GOT3 (cell line): ENCODE measurements at places on chromosomes 6 and 20.

DNA sequence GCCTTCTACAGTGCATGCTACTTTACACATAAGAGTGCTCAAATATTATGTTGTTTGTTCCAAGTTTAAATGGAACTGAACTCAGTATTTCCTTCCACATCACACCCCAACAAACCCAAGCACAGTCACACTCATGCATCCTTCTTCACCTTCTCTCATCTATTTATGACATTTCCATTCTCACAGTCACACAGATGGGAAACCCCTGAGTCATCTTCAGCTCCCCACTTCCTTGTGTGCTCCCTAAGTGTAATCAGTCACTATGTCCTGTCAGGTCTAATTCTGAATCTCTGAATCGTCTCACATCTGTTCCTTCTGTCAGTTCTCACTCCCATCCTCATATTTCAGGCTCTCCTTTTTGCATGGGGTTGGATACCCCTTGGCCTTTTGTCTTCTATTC is 96.0 kb downstream of the RIMS1 start:
- no peak for DNase-seq

GRCh38 chr6:93164781-93165180 is 254.6 kb downstream of the EPHA7 start:
- no peak for DNase-seq

DNA sequence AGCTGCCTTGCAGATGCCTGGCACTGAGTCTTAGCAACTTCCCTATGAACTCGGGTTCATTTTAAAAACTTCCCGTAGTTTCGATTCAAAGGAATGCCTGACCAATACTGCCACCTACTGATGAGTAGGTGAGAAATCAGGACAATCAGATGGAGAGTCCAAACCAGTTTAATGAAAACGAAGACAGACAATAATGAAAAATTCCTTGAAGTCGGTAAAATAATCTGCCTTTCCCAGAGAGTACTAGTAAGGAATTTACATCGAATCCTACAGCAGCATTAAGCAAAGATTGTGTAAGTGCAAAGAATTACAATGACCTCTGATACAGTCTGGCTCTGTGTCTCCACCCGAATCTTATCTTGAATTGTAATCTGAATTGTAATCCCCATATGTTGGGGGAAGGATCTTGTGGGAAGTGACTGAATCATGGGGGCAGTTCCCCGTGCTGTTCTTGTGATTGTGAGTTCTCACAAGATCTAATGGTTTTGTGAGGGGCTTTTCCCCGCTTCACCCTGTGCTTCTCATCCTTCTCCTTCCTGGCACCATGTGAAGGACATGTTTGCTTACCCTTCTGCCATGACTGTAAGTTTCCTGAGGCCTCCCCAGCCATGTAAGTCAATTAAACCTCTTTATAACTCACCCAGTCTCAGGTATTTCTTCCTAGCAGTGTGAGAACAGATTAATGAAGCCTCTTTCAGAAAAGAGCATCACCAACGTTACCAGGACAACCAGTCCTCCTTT is 134.4 kb downstream of the ARHGAP18 start:
- DNase-seq, result no peak

DNA sequence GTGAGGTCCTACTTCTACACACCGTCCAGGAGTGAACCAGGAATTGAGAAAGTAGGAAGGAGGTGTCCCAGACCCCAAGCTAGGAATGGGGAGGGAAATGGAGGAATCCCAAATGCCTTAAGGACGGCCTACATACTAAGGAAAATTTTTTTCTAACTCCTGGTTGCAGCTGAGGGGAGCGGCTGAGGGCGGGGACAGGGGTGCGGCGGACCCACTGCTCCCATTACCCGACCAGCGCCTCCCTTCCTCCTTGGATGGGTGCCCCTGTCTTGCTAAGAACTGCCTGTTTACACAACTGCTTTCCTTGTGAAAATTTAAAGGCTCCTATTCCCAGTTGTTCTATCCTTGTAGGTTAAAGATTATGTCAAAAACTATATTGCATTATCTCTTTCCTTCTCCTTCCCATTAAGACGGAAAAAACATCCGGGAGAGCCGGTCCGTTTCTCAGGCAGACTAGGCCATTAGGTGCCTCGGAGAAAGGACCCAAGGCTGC is 699 bp upstream of the HSPA1B start:
- peak; percentile 43 for DNase-seq

DNA sequence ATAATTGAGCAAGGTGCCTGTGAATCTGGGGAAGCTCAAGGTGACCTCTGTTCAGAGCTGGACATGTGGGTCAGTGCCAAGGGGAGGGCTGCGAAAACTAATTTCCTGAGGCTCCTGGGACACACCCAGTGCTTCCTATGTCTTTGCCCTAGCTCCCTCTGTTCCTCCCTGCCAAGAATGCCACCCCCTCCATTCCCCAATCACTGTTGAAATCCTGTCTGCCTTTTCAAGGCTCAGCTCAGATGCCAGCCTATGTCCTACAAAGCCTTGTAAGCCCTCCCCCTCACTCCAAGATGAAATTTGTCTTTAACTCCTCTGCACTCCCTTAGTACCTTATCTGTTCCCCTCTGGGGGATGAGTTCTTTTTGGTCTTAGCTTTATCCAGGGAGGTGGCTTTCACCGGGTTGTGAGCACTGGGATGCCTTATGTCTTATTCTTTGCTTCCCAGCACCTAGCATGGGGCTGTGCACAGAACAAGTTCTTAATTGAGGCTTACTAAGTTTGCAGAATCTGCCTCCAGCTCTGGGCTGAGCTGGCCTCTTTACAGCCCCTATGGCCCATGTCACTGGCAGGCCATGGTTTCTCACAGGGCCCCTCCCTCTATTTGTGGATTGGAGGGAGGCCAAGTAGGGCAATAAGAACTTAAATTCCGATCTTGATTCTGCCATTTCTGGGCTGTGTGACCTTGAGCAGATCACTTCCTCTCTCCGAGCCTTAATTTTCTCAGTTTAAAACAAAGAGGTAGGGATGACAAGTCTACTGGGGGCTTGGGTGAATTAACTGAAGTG is 51.5 kb upstream of the EPB41L1 start:
- no peak for DNase-seq
